Osteocyte (in vitro differentiated cells): ENCODE measurements at places on chromosomes 4 and X.

DNA sequence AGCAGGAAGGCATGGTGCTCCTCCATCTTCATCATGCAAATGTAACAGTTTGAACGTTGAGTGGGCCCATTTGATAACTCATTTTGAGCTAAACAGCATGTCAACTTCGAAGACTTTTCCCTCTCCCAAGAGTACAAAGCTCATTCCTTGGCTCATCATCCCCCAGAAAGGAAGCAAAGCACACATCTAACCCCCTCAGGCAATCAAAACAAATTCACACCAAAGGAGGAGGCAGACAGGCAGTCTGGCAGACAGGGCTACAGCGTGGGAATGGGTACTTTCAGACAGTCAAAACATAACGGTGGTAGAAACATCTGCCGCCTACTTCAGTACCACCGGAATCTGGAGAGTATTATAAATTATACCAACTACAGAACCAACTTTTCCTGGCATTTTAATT, 81.7 kb downstream of the PCDH19 start:
- DNase-seq = no peak

GRCh38 chr4:164481306-164482091, 272.4 kb upstream of the SMIM31 start:
- no peak for DNase-seq

GRCh38 chrX:54865208-54865607, 55.4 kb upstream of the TRO start:
- DNase-seq = no peak

DNA sequence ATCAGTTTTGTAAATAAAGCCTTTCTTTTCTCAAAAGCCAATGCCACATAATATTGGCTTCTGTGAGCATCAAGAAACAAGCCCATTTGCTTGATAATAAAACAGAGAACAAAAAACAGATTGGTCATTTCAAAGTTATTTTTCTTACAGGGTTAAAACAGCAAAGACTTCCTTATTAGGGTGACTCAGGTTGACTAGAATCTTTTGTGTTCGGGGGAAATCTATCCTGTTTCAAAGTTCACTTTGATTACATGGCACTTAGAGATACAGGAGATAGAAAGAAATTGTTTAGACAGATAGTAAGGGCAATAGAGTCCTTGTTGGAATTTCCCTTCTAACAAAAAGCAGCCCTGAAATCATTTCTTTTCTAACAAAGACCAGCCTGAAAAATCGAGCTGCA, 170.0 kb upstream of the GLRA2 start:
- no peak for DNase-seq

- DNase-seq = no peak
Observed at GRCh38 chr4:102036619-102037376, 246.3 kb downstream of the BANK1 start.

- DNase-seq = no peak
Observed at GRCh38 chr4:19095491-19096046, 1074.0 kb upstream of the LCORL start.

DNA sequence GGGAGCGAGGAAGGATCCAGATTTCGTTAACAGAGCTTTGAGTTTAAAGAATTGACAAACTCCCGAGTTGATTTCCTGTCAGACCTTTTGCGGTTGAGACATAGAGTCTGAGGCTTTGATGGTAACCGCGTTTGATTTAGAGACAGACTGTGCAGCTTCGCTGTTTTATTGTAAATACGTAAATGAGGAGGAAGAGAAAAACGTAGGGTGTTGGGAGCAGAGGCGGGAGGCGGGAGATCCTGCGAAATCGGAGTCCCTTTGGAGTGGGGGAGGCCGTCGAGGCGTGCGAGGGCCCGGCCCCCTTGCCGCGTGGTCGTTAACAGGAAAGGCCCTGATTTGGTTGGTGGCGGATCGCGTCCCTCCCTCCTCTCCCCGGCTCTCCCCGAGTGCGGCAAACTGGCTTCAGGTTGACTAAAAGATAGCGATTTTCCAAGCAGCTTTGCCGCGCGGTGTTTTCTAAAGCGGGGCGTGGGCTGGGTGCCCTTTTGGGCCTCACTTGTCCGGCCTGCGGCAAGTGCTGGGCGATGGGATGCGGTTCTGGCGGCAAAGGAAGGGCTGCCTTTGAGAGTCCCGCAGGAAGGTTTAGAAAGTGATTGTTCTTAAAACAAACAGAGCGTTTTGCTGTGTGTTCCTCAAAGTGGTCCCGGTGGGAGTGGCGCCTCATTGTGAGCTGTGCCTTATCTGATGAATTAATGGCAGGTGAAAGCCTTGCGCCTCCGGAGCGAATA, 857 bp downstream of the SCML1 start:
- no peak for DNase-seq

GRCh38 chr4:123966990-123967769, 570.6 kb downstream of the SPRY1 start:
- no peak for DNase-seq

DNA sequence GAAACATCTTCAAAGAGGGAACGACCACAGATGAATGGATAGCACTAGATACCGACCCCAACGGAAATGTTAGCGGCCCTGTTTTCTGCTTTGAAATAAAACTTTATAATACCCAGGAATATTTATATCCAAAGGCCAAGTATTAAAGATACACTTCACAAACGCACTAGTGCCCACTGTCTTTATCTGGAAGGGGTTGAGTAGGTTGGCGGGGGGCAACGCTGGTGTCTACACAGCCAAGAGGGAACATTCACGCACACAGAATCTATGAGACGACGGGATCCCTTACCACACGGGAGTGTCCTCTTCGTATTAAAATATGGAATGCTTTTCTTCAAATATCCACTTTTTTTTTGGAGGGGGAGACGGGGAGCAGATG, 3.3 kb downstream of the HAND2 start:
- no peak for DNase-seq

DNA sequence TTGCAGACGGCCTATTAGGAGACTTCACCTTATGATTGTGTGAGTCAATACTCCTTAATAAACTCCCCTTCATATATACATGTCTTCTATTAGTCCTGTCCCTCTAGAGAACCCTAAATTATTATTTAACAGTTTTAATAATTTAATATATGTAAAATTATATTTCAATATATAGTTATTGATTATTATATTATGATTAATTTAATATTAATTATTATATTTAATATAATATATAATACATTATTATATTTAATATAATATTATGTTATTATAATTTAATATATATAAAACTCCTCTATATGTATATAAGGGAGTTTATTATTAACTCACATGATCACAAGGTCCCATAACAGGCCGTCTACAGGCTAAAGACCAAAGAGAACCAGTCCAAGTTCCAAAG, 533.2 kb downstream of the ARAP2 start:
- no peak for DNase-seq

DNA sequence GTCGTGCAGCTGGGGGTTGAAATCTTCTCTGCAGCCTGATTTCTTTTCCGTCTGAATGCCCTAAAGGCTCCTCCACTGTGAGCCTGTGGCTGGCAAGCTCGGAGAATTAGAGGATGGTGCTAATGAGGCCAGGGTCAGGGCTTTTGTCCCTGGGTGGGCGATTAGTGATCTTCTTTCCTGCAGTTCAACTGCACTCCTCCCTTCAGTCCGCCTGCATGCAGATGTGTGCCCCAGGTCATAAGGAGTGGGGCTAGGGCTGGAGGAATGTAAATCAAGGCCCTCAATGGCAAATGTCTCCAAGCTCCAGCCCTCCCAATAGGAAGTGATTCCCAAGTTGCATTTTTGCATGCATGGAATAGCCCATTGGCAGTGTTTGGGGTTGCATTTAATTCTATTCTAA, 405.0 kb downstream of the AFF2 start:
- no peak for DNase-seq

DNA sequence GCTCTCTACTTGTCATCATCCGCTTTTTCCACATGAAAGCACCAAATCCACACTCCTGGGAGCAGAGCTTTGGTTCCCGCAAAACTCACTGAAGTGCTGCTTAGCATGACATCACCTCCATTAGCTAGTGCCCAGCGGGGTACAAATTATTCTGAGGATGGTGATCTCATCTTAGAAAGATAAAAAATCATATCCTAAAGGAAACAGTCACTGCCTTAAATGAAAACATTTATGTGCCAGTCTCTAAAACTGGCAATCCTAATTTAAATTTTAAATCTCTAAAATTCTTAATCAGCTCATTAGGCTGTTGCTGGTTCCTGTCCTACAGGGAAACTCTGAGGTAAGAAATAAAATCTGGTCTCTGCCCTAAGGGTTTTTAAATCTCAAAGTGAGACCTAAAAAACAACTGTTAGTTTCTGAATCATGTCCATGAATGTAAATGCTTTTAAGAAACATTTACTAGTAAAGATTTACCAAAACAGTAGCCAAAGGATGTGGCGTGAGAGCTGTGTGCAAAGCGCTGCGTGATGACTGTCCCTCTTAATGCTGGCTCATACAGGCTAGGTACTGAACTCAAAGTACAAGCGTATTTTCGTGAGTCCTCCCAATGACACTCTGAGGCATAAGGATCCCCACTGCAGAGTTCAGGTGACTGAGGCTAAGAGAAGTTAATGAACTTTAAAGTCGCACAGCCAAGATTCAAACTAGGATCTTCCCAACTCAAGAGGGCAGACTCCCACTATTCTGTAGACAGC, 4.5 kb downstream of the CASP3 start:
- DNase-seq = no peak

DNA sequence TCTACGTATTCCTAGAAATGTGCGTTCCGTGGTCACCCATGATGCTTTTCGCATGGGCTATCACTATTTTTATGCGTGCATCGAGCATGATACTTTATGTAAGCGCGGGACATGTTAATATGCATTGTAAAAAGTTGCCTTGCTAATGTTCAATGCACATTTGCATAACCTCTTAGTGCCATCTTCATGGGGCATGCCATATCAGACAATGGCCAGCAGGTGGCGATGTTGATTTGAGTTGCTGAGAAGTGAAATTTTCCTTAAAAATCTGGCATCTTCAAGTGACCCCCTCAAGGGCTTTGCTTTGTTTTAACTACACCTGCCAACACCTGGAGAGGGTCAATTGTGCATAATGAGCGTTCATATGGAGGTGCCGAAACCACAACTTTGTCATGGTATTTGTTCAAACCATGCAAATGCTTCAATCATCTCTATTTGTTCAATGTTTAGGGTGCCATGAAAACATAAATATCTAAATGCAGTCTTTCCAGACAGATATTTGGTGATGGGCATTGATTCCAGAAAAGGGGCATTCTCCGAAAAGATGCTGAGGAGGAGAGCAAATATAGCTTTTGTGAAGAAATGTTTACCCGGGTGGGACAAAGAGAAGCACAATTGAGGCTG, 833.9 kb upstream of the PRKX start:
- no peak for DNase-seq

GRCh38 chr4:144594471-144594986, 51.4 kb upstream of the HHIP start:
- DNase-seq = no peak

GRCh38 chr4:43943998-43944397, 504.6 kb downstream of the KCTD8 start:
- DNase-seq = no peak
